Astrocyte of the hippocampus (primary cell): ENCODE measurements at places on chromosomes 3 and 15.
A peak's percentile ranks its signal among the peaks of the same experiment; 100 is the strongest.

- peak; percentile 93 for DNase-seq
Observed at GRCh38 chr3:187783098-187783497, 37.8 kb upstream of the BCL6 start.

DNA sequence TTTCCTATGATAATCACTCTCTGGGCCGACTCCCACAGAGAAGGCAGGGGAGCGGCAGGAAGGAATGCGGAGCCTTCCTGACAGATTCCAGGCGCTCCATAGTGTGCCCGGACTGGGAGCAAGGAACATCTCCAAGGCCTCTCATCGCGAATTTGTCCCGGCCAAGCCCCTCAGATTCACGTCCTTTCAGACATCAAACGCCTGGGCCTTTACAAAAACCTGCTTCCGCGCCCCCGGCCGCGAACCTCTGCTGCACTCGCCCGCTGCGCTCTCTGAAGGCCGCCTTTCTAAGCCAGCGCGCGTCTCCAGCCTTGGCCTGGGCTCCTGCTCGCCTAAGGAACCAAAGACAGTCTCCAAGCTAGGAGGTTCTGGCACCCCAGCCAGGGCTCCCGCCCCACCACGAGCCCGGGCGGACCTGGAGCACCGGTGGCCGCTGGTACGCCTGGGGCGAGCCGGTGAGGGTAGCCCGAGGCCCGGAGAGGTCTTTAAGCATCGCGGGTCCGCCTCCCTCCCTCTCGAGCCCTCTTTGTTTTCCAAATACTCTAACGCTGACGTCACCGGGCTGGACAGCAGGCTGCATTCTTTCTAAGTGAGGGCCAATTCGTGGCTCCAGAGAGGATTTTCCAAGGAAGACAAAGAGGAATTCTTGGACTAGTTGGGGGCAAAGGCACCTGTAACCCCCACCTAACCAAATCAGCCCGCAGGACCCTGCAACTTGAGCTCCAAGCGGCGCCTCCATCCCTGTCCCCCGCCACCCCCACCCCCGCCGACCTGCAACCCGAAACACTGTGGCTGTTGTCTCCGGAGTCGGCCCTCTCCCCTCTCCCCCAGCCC is 759 bp downstream of the AMOTL2 start:
- peak; percentile 96 for DNase-seq

DNA sequence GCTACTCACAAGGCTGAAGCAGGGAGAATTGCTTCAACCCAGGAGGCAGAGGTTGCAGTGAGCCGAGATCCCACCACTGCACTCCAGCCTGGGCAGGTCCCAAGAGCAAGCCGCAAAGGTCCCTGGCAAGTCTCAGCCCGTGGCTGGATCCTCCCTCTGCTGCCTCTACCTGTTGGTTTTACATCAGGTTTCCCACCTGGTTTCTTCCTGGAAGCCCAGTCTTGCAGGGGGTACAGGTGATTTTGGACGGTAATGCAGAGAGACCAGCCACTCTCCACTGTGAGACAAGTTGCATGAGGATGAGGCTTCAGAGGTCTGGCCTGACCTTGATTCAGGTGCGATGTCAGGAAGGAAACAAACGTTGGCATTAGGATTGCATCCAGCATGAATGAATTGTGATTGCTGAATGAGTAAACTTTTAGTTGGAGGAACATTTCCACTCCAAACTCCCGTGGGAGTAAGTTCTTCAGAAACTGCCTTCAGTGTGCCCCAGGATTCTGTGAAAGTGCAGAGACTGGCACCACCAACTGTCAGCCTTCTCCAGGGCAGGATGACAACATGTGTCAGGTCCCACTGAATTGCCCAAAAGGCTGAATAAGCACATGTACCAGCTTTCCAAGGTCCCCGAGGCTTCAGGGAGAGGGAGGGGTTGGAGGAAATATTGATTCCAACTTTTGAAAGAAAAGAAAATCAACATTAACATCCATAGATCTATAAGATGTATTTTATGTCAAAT is 189.4 kb downstream of the TJP1 start:
- no peak for DNase-seq

- DNase-seq: no peak
Observed at GRCh38 chr15:40871749-40872617, 2.1 kb downstream of the RHOV start.

DNA sequence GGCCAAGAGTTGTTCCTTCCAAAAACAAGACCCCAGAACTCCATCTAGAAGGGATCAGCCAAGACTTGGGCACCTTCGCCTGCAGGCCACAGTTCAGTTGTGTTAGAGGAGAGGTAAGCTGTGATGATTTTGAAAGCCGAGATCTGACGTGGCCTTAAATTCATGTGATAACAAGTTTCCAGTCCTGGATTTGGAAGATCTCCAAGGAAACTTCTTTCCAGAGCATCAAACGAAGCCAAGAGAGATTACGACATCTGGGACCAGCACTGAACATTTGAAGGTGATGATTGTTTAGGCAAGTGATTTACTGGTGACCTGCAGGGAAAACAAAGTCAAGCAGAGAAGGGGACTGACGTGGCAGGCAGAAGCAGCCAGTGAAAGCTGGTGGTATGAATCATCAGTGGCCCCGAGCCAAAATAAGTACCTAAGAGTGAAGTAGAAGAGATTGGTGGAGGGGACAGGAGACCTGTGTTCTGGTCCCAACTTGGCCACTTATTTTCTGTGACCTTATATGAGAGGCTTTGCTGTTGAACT is 339.0 kb upstream of the PROK2 start:
- peak; percentile 90 for DNase-seq
